Lung (tissue), 17 donors: ENCODE measurements at places on chromosomes 7 and 10. TPM values are rescaled to one million over a fixed set of nuclear protein-coding genes. Genes with fewer than 3 reads are reported as not detected.

FAM24B gene
- total RNA-seq = 7.8 TPM

EXOSC1 gene
- total RNA-seq = 30.2 TPM

WIPF3 gene
- 0.20 TPM for total RNA-seq

EIF5AL1 gene
- 0.77 TPM for total RNA-seq

LIPF gene
- total RNA-seq = not detected

TSPAN12 gene
- 102 TPM for total RNA-seq

OR2A12 gene
- not detected for total RNA-seq

BNIP3 gene
- 38.4 TPM for total RNA-seq
